Dorsolateral prefrontal cortex (tissue), 122 donors: ENCODE measurements at places on chromosomes 3 and 15. TPM values are rescaled to one million over a fixed set of nuclear protein-coding genes. Genes with fewer than 3 reads are reported as not detected.

DNA sequence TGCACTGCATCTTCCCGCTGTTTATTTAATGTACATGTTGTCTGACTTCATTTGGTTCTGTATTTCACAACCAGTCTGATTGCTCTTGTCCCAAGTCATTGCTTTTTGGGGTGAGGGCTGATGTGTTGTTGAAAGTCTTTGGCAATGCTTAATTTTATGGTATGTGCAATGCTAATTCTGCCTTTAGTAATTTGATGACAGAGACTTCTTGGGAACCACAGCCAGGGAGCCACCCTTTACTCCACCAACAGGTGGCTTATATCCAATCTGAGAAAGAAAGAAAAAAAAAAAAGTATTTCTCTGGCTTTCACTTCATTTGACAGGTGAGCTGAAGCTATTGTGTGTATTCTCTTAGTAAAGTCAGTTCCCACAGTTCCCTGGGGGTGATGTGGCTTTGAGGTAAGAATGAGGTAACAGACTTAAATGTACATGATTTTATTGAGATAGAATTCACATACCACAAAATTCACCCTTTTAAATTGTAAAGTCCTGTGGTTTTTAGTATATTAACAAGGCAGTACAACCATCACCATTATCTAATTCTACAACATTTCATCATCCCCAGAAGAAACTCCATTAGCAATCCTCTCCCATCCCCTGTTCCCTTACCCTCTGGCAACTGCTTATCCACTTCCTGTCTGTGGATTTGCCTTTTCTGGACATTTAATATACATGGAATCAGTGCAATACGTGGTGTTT, 97.3 kb downstream of the SLCO3A1 start:
- no peak for DNase-seq

GRCh38 chr3:72977060-72977808, 19.4 kb upstream of the PPP4R2 start:
- no peak for DNase-seq

Gene SH2D7
- not detected for total RNA-seq

- DNase-seq, result no peak
These were observed 72.3 kb downstream of the CLDN11 start for GRCh38 chr3:170490828-170491560.

DNA sequence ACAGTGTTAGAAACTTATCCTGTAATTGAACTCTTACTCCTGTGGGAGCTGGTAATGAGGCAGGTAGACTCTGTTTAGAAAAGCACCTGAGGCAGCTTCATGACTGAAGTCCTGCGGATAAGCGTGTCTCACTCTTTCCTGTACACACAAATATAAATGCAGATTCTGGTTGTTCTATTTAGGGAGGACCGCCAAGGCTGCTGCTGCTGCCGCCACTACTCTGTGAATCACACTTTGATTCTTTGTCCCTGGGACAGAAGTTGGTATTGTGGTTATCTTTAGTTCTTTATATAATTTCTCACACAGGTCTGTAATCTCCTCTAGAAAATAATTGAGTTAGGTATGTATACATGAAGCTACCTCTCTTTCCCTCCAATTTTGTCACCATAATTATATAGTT, 3.6 kb downstream of the LSAMP start:
- no peak for DNase-seq
